ENCODE measurements at places on chromosomes 4 and X.

GRCh38 chr4:94650134-94650495, 107.6 kb upstream of the BMPR1B start:
- DNase-seq: no peak

DNA sequence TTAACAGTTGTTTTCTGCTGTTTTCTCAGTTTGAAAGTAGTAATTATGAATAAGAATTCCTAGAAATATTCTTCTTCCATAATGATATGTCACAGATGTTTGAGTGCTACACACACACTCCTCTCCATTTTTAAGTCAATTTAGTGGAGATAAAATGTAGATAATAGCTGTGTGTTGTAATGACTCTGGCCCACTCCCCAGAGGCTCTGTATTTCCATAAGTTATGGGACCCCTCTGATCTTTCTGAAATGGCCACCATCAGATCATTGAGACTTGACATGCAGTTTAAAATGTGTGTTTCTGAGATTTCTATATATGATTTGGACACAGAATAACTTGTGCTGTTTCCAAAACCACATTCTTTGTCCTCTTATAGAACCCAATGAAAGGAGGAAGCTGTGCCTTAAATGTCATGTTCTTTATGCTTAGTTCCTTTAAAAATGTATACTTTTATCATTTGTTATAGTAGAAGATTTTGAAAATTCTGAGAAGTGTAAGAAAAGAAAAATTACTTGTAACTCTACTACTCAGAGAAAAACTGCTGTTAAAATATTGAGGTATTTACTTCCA, 46.4 kb downstream of the GAB1 start:
- DNase-seq: no peak

DNA sequence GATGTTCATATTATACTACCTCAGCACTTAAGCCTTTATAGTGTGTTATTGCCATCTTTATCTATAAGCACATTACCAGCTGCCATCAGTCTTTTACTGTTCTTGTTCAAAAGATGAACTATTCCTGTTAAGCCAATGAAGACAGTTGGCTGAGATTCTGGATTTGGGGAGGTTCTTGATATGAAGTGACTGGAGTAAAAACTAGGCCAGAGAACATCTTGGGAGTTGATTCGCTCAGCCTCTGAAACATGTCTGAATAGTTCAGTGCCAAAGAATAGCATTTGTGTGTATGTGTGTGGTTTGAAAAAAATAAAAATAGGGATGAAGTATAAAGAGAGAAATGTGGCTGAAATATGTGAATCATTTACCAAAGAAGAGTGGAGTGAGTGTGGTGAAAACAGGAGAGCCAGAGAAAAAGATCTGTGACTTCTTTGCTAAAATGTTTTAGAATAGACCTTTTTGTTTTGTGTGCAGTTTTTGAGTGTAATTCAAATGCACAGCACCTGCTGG, 15.2 kb downstream of the EXOC1 start:
- no peak for DNase-seq

DNA sequence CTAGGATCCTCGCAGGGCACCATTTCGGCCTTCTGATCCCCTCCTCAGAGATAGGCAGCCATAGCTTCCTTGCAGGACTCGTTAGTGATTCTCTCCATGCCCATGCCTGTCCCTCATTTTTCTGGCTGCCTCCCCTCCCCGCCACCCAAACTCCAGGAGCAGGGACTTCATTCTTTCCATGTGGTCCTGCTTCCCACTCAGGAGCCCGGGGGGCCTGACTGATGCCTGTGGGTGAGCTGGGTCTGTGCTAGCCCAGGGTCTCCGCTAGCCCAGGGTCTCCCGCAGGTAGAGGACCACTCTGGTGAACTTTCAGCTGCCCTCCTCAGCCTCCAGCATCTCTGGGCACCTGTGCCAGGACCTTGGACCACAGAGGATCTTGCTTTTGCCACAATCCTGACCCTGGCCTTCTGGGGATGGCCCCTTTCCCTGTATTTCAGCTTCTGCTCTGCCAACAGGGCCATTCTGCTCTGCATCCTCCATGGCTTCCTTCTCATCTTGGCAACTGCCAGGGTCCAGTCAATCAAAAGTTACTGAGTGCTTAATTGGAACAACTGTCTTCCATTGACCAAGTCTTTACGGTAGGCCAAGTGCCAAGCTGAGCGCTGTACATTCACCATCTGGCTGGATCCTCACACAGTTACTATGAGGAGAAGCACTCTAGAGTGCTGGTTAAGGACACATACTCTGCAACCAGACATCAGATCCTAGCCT, 152.2 kb downstream of the EFNB1 start:
- DNase-seq: no peak

GRCh38 chr4:27490766-27491165, 630.1 kb downstream of the STIM2 start:
- DNase-seq: no peak

DNA sequence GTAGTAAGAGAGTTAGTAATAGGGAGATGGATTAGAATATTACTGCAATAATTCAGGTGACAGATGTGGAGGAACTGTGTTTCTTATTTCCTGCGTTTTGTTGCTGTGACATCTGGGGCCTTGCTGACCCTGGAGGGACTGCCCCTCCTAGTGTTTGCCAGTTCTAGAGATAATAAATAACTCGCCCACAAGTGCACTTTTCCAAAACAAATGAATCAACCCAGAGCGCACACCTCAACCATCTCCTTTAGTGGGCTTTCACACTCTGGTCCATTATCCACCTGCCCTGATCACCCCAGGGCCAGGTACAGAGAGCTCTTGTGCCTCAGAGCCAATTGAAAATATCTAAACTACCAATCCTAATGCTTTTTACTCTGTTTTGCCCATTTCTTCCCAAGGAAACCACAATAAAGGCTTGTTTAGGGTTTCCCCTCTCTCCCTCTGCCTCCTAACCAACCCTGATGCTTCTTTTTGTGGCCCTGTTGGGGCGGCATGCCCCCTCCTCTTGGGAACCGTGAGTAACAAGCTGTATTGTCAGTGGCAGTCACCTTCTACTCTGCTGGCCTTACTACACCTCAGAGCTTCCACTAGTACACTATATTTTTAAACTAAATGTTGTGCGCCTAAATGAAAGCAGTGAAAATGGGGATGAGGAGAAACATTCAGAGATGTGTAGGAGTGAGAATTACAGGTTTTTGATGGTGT, 270.5 kb downstream of the TENM3 start:
- no peak for DNase-seq

GRCh38 chr4:21420166-21420565, 528.4 kb downstream of the KCNIP4 start:
- DNase-seq: no peak

GRCh38 chrX:68665502-68665901, 18.0 kb downstream of the STARD8 start:
- no peak for DNase-seq

DNA sequence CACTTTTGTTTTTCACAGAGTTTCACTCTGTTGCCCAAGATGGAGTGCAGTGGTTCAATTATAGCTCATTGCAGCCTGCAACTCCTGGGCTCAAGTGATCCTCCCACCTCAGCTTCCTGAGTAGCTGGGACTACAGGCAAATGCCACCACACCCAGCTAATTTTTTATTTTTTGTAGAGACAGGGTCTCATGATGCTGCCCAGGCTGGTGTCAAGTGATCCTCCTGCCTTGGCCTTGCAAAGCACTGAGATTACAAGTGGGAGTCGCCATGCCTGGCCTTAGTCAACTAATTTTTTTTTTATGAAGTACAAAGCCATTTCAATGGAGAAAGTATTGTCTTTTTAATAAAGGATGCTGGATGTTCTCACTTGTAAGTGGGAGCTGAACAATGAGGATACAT, 51.3 kb upstream of the UXT start:
- DNase-seq: no peak

GRCh38 chrX:110418316-110419235, 59.9 kb downstream of the RTL9 start:
- DNase-seq: peak; percentile 43

- DNase-seq: no peak
Observed at GRCh38 chrX:56281789-56282188, 49.6 kb downstream of the KLF8 start.

GRCh38 chr4:13721894-13722293, 94.4 kb upstream of the BOD1L1 start:
- no peak for DNase-seq

DNA sequence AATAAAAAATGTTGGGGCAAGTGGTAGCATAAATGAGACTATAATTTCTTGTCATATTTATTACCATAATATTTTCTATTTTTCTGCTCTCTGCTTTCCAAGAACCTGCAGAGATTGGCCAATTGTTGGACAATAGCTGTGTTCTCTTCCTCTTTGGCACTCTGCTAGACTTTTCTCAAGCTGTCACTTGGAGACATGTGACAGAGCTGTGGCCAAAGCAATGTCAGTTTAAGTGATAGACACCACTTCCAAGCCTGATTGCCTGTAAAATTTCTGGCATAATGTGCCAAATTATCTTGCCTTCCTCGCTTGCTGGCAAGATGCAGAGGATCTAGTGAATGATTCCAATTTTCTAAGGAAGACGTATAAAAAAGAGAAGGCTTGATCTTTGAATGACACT, 162.2 kb upstream of the NDST4 start:
- DNase-seq: no peak

- DNase-seq: no peak
Observed at GRCh38 chr4:2179717-2180116, 62.2 kb downstream of the HAUS3 start.

- DNase-seq: no peak
Observed at GRCh38 chr4:18635531-18635930, 614.0 kb upstream of the LCORL start.

DNA sequence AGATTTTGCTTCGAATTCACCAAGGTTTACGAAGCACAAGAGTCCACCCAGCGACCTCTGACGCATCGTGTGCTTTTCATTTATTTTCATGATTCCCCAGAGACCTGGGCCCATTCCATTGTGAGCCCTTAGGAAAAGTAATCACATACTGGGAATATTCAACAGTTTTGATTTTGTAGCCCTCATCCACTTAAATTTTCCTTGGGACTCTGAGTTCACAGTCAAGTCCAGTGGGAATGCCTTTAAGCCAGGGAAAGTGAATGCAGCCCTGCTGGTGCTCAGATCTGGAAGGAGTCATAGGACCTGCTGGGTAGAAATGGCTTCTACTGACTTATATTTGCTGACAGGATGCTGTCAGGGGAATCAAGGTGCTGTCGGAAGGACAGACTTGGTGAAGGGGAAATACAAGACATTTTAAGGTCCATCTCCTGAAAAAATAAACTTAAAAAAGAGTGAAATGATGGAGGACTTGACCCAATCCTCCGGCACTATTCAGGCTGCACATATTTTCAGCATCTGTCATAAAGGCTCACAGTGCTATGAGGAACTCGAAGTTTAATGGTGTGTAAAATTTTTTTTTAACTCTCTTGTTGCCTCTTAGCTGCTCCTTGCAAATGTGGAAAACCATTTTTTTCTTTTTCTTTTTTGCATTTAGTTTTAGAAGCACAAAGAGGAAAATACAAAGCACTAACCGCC, 204.9 kb downstream of the MID1 start:
- peak; percentile 3 for DNase-seq

- no peak for DNase-seq
Observed at GRCh38 chrX:10496345-10496965, 123.9 kb downstream of the MID1 start.

- DNase-seq: no peak
Observed at GRCh38 chr4:99832321-99832720, 15.7 kb downstream of the DAPP1 start.

GRCh38 chr4:75321484-75321883, 192.7 kb downstream of the RCHY1 start:
- no peak for DNase-seq

DNA sequence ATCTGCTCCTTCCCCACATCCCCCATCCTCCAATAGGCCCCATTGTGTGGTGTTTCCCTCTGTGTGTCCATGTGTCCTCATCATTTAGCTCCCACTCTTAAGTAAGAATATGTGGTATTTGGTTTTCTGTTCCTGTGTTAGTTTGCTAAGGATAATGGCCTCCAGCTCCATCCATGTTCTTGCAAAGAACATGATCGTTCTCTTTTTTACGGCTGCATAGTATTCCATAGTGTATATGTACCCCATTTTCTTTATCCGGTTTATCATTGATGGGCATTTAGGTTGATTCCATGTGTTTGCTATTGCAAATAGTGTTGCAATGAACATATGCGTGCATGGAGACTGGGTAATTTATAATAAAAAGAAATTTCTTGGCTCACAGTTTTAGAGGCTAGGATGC, 31.5 kb downstream of the GRK4 start:
- no peak for DNase-seq

DNA sequence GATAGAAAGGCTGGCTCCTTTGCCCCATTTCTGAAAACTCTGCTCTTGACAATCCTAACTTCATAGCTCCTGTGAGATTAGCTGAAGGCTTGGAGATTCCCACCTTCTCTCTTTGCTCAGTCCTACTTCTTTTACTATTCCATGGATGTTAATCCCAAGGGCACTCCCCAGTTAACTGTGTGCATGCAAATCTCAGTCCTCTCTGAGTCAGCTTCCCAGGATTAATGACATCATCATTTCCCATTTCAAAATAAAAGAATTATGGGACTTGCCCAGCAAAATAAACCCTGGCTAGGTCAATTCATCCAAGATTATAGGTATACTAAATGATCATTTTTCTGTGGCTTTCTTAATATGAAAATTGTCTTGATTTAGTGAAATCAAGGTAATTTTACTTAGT, 328.6 kb upstream of the NR3C2 start:
- no peak for DNase-seq

DNA sequence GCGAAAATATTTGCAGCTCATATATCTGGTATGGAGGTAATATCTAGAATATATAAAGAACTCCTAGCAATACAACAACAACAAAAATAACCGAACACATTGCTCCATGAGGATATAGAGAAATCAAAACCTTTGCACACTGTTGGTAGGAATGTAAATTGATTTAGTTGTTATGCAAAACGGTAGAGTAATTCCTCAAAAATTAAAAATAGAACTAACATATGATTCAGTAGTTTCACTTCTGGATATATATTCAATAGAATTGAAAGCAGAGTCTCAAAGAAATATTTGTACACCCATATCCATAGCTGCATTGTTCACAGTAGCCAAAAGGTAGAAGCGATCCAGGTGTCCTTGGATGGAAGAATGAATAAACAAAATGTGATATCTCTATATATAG, 203.0 kb upstream of the CNKSR2 start:
- no peak for DNase-seq

DNA sequence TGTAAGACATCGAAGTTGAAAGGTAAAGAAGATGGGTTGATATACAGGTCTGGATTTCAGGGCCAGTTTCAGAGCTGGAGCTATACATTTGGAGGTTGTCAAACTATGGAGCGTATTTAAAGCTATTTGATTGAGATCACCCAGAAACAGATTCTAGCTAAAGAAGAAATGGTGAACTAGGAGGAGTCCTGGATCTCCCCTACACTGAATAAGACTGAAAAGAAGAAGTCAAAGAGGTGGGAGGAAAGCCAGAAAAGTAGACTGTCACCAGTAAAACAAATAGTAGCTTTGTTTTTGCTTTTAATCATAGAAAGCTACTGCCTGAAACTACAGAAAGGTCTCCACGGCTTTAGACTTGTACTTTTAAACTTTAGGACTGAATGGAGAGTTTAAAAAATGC, 5.0 kb upstream of the NDP start:
- no peak for DNase-seq
